GM23338 (cell line): ENCODE measurements at places on chromosomes 3 and 15.

- DNase-seq = no peak
Measured at GRCh38 chr15:33028495-33028894, 166.0 kb downstream of the FMN1 start.

DNA sequence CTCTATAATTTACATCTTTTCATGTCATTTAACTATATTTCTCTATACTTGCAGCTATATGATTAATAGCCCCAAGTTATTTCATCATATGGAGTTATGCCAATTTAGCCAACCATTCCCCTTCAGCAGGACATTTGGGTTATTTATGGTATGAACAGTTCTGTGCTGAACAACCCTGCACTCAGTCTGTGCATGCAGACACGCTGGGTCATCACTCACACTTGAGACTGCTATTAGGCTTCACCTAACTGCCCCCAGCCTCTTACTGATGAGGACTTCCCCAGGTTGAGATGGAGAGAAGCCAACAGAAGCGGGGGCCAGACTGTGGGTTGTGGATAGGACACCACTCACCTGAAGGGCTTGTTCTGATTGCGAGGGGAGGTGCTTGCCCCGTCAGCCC, 7.3 kb downstream of the TADA3 start:
- no peak for DNase-seq

DNA sequence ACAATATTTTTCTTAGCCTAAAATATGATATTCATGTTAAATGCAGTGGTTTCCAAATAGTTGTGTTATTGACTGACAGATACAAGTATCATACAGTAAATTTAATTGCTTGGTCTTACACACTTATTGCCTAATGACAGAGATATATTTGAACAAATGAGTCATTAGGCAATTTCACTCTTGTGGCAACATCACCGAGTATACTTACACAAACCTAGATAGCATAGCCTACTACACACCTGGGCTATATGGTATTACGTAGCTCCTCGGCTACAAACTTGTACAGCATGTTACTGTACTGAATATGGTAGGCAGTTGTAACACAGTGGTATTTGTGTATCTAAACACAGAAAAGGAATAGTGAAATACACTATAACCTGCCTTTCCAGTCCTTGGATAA, 50.3 kb downstream of the SERPINI1 start:
- no peak for DNase-seq

DNA sequence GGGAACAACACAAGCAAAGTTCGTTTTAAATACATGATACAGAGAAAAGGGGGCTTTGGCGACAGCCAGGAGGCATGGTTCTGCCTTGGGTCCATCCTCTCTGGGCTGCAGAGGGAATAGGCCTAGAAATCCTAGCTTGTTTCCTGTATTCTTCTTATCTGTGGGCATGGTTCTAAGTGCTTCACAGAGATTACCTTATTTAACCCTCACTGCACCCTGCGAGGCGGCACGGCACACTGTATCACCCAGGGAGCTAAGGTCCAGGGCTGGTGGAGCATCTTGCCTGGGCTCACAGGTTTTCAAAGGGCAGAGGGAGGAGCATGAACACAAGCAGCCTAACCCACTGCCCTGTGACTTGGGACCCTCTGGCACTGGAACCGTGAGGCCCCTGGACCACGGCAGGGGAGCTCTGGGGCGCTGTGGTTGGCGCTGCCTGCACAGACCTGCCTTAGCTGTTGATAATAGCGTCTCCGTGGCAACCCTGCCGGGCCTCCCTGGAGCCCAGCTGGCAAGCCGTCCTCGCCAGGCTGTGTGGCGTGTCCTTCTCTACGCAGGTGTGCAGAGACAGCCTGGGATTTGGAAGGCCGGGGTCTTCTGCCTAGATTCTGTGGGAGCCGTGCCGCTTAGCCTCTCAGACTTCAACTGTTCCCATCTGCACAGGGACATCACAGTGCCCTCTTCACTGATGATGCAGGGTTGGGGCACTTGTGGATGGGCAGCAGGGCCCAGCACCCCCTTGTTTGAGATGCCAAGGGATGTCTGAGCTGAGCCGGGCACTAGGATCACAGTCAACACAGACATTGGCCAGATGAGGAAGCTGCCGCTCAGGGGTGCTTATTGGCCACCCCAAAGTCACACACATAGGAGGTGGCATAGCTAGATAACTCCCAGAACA, 154.6 kb upstream of the TLE3 start:
- no peak for DNase-seq

- no peak for DNase-seq
Measured at GRCh38 chr15:83082730-83083386, 15.8 kb upstream of the BTBD1 start.

DNA sequence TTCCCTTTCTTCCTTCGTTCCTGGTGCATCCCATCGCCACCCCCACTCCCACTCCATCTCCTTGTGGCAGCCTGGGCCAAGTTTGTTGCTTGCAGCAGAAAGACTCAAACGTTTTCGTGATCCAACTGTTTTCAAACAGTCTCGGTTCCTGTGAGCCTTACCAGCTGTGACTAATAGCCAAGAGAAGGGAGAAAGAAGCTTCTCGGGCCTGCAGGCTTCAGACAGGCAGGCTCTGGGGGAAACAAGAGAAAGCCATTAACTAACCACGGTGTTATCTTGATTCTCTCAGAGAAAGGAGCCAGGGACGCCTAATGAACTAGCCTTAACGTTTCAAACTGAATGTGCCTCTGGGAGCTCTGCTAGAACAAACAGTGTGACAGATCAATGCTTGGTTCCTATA, 742.0 kb downstream of the NR2F2 start:
- DNase-seq = no peak

GRCh38 chr3:158084651-158085050, 21.6 kb downstream of the SHOX2 start:
- DNase-seq = no peak

DNA sequence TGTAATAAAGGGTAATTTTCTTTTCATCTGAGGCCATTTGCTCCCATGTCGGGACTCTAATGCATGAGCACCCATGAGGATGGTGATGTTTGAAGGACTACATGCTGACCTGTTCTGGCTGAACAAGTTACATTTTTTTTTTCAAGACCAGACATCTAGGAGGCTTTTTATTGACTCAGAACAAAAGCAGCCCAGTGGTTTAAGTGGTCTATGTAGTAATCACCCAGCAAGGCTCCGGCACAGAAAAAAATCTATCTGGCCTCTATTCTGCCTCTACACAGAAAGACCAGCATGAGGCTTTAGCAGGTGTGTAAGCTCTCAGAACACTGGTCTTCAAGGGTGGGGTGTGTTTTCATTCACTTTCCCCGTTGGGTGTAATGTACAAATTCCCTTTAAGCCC, 95.1 kb upstream of the ZBED2 start:
- no peak for DNase-seq

GRCh38 chr3:179528772-179529171, 34.0 kb upstream of the ACTL6A start:
- DNase-seq = no peak

- peak; percentile 81 for DNase-seq
Measured at GRCh38 chr15:74482661-74483060, 21.7 kb upstream of the UBL7 start.

GRCh38 chr3:173584838-173585831, 187.6 kb downstream of the NLGN1 start:
- DNase-seq = peak; percentile 82

- no peak for DNase-seq
Measured at GRCh38 chr15:40204100-40204499, 34.8 kb upstream of the PAK6 start.

- DNase-seq = peak; percentile 93
Measured at GRCh38 chr3:52444860-52445793, at the start of gene SEMA3G. SEMA3G (minus strand) TSS chr3:52445103; CDS start chr3:52445027, 76 bp downstream.

GRCh38 chr15:64151727-64152506, at the start of gene SNX22:
SNX22 (plus strand) TSS chr15:64151731; CDS start chr15:64151776, 45 bp downstream.
- DNase-seq = peak; percentile 51

GRCh38 chr15:31435261-31435911, 108.8 kb downstream of the KLF13 start:
- DNase-seq = peak; percentile 93

DNA sequence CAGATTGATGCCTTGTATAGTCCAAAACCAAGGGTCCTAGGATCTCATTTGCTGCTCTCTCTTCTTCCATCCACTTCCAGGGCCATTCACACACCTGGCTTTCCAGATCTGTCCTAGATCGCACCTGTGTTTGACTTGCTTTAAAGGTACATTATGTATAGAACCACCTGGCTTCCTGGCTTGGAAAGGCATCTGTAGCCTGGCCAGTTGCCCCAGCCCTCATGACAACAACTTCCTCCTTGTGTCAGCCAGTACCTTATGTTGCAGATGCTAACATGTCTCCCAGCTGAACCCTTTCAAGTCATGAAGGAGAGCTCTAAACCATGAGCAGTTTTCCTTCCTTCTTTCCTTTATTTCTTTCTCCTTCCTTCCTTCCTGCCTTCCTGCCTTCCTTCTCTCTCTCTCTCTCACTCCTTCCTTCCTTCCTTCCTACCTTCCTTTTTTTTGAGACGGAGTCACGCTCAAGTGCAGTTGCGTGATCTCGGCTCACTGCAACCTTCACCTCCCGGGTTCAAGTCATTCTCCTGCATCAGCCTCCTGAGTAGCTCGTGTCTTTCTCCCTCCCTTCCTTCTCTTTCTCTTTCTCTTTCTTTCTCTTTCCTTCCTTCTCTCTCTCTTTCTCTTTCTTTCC, 2.5 kb upstream of the HTR3C start:
- no peak for DNase-seq

DNA sequence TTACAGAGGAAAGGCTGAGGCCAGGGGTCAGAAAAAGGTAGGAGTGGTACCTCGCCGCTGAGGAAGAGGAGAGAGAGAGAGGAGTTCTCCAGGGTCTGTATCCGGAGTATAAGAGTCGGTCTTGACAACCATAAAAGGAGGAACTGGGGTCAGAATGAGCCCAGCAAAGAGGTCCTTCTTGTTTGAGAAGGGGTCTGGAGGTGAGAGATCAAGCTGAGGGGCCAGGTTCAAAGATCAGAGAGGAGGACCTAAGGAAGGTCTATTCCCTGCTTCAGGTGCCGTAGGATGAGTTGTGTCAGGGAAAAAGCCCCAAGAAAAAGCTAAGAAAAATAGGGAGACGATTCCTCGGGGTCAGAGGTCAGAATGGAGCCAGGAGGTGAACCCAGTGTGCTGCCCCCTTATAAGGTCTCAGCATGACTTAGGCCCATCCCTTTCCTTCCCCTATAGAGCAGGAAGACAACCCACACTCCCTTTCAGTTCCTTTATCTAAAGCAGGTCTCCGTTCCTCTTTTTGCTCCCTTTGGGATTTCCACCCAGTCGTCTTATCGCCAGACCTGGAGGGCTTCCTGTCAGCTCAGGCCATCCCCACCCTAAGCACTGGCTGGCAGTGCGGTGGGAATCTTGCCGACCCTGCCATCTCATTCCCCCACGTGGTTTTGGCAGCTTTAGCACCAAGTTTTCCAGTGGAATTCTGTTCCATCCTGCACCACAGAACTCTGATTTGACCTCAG, 651 bp downstream of the MTMR14 start:
- DNase-seq = peak; percentile 16

DNA sequence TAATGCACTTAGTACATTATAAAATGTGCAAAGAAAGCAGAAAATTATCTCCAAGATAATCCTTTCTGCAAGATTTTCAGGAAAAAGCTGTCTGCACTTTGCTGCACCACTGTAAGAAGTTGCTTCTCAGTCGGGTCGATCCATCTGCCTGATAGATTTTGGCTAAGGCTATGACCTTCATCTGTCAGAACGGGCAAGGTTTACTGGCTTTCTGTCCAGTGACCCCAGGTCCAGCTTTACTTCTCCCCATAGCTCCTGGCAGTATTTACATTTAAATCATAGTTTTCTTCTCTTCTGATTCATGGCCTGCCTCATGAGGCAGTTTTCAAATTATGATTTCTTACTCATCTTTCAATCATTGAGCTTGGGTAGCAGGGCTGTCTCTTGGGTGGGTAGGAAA, 422.7 kb downstream of the EPHB1 start:
- no peak for DNase-seq

- DNase-seq = peak; percentile 85
Measured at GRCh38 chr3:143644370-143645089, 203.7 kb downstream of the SLC9A9 start.

DNA sequence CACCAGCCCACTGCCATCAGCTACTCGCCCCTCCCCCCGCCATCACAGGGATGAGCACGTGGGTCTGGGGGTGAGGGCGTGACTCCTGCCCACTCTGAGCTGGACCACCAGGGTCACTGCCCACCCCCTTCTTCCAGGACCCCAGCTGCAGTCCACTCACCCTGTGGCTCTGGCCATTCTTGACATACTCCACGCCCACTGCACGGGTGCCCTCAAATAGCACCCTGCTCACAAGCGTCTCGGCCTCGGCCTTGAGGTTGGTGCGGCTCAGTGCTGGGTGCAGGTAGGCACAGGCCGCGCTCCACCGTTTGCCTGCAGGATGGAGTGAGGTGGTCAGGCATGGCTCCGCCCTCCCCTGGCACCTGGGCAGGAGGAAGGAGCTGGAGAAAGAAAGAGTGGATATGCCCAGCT, 23.9 kb downstream of the CHDH start:
- DNase-seq = no peak

- no peak for DNase-seq
Measured at GRCh38 chr3:143064777-143065176, 54.8 kb upstream of the CHST2 start.

DNA sequence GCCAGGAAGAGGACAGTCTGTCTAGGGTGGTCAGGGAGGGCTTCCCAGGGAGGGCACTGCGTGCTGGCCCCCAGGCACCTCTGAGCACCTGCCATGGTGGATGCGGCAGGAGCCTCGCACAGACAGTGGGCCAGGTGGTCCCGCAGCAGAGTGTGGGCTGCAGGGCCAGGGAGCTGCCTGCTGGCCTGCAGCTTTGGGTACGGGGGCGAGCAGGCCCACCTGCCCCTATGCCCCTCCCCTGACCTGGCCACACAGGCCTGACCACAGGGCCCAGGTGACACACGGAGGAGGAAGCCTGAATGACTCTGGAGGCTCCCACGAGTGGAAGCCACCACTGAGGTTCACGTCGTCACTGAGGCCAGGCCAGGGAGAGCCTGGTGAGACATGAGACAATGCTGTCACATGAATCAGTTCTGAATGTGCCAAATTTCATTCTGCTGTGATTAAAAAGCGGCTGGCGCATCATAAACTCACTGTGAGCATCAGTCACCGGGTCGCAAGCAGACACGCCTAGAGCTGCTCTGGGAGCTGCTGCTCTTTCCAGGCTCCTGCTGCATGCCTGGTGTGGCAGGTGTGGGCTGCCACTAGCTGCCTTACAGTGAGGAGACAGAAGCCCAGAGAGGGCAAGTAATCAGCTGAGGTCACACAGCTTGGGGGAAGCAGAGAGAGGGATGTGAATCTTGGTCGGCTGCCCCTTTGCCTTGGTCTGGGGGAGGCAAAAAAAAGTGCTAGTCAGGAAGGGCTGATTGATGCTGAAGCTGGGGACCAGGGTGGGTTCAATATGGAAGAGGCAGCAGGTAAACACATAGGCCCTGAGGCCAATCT, 39.5 kb upstream of the IQSEC1 start:
- DNase-seq = no peak
